Vagina (tissue), 2 donors: ENCODE measurements at places on chromosomes 7 and 10.

DNA sequence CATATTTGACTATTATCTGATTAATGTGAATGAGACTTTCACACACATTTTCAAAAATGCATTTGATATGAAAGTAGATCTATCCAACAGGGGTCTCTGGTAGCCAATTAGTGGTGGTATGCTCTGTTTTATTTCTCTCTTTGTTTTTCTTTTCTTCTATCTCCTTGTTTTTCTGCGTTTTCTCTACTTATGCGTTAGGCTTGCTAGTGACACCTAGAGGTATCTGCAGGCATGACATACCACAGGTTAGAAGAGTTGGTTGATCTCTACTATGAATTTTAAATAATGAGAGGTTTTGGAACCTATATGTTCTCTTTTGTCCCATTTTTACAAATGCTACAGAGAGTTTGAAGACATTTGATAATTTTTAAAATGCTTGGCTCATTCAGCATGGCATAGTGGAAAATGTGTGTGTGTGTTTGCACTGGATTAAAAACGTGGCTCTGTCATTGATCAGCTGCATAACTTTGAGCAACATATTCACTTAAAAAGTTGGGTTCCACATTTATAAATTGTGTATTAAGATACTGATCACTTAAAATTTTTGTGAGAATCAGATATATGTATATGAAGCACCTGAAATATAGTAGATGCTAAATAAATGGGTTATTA, 28.1 kb upstream of the PLXDC2 start:
- H3K4me3 ChIP-seq, result no peak overlapping the region
- H3K4me1 ChIP-seq, result no peaks in the 10 kb centered on the region
- H3K27me3 ChIP-seq, result no peaks in the 10 kb centered on the region
- no peak overlapping the region for H3K27ac ChIP-seq

GRCh38 chr7:123770378-123770777, 21.6 kb upstream of the WASL start:
- no peak overlapping the region for H3K4me3 ChIP-seq
- H3K27ac ChIP-seq, result no peak overlapping the region
- H3K36me3 ChIP-seq, result no peaks in the 10 kb centered on the region
- DNase-seq, result no peak
- no peaks in the 10 kb centered on the region for H3K4me1 ChIP-seq
- no peaks in the 10 kb centered on the region for H3K27me3 ChIP-seq

DNA sequence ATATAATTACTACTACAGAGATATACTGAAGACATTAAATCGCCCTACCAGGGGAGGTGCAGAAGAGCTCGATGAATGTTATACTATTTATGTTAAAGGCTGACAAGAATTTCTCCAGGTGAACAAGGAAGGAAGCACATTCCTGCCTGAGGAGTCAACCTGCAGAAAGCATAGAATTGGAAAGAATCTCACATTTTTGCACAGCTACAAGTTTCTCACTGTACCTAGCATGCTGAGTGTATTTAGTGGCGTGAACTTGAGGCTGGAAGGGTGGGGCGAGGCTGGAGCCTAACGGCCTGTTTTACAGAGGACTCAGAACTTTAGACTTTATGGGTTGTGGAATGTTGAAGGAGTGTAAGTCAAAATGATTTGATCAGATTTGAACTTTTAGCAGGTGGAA, 373.6 kb upstream of the LRGUK start:
- H3K36me3 ChIP-seq, result no peaks in the 10 kb centered on the region
- H3K4me3 ChIP-seq, result no peak overlapping the region
- H3K27ac ChIP-seq, result no peak overlapping the region
- no peaks in the 10 kb centered on the region for H3K27me3 ChIP-seq
- no peak for DNase-seq

GRCh38 chr10:74871595-74872382, 45.4 kb downstream of the KAT6B start:
- H3K4me3 ChIP-seq, result no peak overlapping the region
- no peaks in the 10 kb centered on the region for H3K36me3 ChIP-seq
- no peak overlapping the region for H3K27ac ChIP-seq

DNA sequence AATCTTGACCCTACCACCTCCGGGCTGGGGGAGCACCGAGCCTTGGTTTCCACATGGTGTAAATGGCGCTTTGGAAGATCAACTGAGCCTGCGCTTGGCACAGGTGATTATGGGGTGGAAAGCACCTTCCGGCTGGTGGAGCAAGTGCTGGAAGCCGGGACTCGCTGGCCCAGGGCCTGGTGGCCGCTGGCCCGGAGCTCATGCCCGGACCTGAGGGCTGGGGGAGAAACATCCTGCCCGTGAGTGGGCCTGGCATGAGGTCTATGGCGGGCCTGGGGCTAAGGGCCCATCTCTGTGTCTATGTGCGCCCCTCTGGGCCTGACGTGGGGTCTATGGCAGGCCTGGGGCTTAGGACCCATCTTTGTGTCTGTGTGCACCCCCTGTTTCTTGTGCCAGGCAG, 14.2 kb upstream of the LFNG start:
- no peak for DNase-seq
- H3K4me1 ChIP-seq, result peaks cover 37% of the 10 kb centered on the region
- H3K36me3 ChIP-seq, result no peaks in the 10 kb centered on the region
- H3K27ac ChIP-seq, result no peak overlapping the region
- H3K4me3 ChIP-seq, result no peak overlapping the region

DNA sequence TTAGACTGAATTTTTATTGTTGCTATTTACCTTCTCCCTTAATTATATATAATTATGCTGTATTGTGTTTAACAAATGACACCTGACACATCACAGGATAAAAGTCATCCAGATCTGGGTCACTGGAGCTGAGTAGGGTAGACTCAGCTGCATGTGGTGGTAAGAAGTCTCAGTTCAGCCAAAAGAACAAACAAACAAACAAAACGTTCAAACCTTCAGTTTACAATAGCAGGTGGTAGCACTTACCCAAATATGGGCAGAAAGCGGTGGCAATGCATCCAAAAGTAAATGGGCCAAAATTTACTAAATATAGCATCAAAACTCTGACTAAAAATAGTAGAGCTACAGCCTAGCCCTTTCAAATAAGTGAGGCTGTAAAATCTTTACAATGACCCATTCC, 42.2 kb downstream of the ZWINT start:
- DNase-seq, result no peak
- no peaks in the 10 kb centered on the region for H3K36me3 ChIP-seq
- H3K4me3 ChIP-seq, result no peak overlapping the region
- H3K27me3 ChIP-seq, result no peaks in the 10 kb centered on the region
- H3K27ac ChIP-seq, result no peak overlapping the region
